ENCODE measurements at places on chromosomes 2 and 18.

- no peak for DNase-seq
These were observed 2.4 kb downstream of the TTN start for GRCh38 chr2:178804791-178805190.

- no peak for DNase-seq
These were observed 34.3 kb upstream of the PPP1CB start for GRCh38 chr2:28717339-28717758.

- DNase-seq, result no peak
These were observed 53.0 kb downstream of the CDCA7 start for GRCh38 chr2:173407646-173408045.

- DNase-seq, result no peak
These were observed 891 bp upstream of the NR4A2 start for GRCh38 chr2:156333274-156333950.

GRCh38 chr18:54268751-54269150 is 566 bp upstream of the POLI start:
- no peak for DNase-seq

DNA sequence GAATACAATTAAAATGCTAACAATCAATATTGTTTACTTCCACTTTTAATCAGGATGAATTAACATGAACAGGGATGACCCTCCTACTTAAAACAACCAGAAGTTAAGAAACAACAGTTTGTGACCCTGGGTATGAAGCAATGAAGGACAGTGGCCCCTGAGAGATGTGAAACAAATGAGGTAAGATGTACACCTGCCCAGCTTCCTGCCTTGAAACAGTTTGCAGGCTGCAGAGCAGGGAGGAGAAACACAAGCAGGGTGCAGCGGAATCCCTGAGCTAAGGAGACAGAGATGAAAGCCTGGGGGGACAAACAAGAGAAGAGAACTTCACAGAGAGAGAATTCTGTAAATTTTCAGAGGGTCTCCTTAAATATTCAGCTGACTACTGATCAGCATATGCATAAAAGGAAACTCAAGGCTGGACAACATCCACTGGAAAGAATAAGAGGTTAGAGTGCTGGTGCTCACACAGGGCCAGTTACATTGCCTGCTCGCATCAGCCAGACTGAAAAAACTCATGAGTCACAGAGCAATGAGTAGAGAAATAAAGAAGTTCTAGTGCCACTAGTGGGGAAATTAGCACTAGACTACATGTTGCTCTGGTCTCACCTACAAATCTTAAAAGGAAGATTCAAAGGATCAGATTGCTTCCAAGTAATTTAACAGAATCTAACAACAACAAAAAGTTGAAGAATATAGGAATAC is 106.4 kb downstream of the PID1 start:
- DNase-seq, result no peak

DNA sequence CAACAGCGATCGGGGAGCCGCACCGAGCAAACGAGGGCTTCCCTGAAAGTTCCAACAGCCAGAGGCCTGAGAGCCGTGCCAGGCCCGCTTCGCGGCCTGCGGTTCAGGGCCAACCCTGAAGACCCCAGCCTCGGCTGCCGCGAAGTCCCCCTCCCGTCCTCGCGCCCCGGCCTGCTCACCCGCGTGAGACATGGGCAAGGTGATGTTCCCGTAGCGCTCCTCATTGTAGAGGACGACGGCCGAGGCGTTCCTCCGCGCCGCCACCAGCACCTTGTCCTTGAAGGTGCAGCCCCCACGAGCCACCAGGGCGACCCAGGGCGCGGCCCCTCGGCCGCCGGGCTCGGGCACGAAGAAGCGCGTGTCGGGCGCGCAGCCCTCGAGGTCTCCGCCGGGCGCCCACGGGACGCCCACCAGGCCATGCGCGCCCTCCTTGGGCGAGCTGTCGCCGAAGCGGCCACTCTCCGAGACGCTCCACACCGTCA is 510 bp downstream of the RNF149 start:
- no peak for DNase-seq
